Stimulated activated CD4-positive, alpha-beta T cell treated with anti-CD3 and anti-CD28 coated beads, TNF-alpha, amount 100 ng/mL, for 4 hours (primary cell): ENCODE measurements at places on chromosomes 5 and 9.

DNA sequence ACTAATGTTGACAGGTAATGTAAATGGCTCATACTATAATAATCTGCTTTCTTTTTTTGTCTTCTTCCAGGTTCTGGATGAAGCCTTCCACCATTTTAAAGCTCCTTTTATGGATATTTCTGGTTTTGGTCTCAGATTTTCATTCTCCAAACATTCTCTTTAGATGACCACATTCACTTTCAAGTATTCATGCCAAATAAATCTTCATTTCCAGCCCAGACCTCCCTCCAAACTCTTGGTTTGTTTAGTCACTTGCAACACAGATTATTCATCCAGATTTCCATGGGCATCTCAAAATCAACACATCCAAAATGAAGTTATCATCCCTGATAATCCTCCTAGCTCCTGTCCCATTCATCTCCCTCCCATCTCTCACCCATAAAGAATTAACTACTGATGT is 40.3 kb upstream of the SVEP1 start:
- no peak for DNase-seq

DNA sequence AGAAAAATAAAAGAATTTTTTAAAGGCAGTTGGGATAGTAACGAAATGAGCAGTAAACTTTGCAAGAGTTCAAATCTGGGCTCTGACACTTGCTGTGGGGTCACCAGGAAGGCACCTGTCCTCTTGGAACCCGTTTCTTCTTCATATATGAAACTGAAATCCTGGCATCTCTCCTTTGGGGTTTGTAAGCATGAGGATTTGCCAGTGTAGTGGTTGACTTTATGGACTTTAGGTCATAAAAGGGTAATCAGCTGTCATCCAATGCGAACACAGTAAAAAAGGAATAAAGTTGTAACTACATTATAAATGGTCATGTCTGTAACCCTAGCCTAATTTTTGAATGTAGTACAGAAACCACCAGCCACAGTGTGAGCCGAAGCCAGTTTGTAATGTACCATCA is 1.3 kb downstream of the RAB14 start:
- DNase-seq: no peak

GRCh38 chr9:98584059-98584458 is 124.7 kb downstream of the GABBR2 start:
- no peak for DNase-seq

GRCh38 chr5:93676704-93677103 is 64.7 kb downstream of the POU5F2 start:
- DNase-seq: no peak

- no peak for DNase-seq
These were observed 279.0 kb downstream of the GLIS3 start for GRCh38 chr9:4020755-4021296.

GRCh38 chr5:132076202-132076830 is 2.7 kb downstream of the CSF2 start:
- no peak for DNase-seq

- DNase-seq: no peak
These were observed 17.8 kb downstream of the DMRT1 start for GRCh38 chr9:859251-859650.

GRCh38 chr5:125874717-125875116 is 548.5 kb upstream of the GRAMD2B start:
- DNase-seq: no peak

- no peak for DNase-seq
These were observed 16.4 kb downstream of the PAIP2 start for GRCh38 chr5:139358064-139358463.

GRCh38 chr5:68873198-68873597 is 220.6 kb upstream of the SLC30A5 start:
- no peak for DNase-seq

- no peak for DNase-seq
These were observed 78.4 kb upstream of the DAB2 start for GRCh38 chr5:39503155-39503554.

GRCh38 chr5:78003919-78004318 is 227.8 kb upstream of the TBCA start:
- no peak for DNase-seq

DNA sequence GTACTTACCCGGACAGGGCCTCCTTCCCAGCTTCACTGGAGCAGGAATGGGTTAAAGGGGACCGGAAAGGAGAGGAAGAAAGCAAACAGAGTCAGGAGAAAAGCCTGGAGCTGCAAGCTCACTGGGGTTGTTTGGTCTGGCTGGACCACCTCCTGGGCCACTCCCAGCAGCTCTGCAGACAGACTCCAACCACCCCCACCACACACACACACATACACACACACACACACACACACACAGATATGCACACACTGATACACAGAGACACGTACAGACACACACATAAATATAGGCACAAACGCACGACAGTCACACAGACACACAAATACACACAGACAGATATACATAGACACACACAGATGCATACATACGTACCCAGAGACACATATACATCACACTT is 34.9 kb upstream of the SYNPO start:
- no peak for DNase-seq

DNA sequence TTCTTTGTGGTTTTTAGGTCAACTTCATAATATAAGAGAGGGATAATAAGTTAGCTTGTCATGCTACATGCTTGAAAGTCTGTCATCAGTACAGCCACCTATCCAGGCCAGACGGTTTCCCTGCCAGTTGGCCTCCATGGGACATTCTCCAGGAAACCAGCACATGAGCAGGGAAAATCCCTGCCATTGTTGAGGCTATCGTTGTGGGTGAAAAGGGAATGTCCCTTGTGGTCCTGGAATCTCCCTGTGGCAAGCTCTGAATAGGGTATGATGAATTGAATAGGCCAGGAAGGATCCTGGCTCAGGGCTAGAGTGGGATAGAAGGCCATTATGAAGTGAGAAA is 12.3 kb downstream of the F2RL1 start:
- DNase-seq: no peak

- no peak for DNase-seq
These were observed 26.8 kb upstream of the DUSP1 start for GRCh38 chr5:172797771-172798191.

- DNase-seq: no peak
These were observed 437.0 kb upstream of the TRPC7 start for GRCh38 chr5:136802383-136802782.

DNA sequence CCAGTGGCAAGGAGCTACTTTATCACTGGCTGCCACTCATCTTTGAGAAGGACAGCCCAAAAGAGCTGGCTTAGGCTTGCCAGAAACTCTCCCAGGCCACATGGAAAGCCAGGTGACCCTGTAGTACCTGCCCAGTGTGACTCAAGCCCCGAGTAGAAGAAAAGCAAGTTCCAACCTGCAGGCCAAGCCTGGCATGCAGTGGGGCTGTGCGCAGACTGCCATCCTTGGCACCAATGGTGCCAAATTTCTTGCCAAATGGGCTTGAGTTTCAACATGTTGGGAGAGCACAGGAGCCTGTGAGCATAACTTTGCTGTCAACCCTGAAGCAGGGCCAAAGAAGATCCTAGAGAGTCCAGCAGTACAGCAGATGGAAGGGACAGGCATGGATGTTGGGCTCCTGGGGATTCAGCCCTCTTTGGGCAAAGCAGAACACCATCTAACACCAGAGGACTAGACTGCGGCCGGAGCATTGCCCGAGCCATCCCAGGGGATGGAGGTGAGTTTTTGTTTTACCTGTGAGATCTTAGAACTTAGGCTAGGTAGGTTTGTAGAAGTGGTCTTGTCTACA is 27.3 kb upstream of the SHB start:
- DNase-seq: no peak

DNA sequence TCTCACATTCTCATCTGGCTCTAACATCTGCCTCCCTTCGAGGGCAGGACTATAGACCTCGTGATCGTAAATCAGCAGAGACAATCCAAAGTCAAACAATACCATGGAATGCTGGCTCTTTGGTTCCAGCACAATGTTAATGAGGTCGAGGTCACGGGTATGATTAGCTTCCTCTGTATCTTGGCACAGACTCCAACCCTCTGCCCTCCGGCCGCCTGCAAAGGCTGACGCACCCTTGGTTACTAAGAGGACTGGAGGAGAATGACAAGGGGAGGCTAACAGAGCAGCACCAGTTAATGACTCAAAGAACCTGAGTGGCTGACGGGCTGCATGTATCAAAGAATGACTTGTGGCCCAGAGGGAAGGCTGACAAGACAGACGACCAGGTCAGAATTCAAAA is 10.1 kb downstream of the LHFPL2 start:
- no peak for DNase-seq

DNA sequence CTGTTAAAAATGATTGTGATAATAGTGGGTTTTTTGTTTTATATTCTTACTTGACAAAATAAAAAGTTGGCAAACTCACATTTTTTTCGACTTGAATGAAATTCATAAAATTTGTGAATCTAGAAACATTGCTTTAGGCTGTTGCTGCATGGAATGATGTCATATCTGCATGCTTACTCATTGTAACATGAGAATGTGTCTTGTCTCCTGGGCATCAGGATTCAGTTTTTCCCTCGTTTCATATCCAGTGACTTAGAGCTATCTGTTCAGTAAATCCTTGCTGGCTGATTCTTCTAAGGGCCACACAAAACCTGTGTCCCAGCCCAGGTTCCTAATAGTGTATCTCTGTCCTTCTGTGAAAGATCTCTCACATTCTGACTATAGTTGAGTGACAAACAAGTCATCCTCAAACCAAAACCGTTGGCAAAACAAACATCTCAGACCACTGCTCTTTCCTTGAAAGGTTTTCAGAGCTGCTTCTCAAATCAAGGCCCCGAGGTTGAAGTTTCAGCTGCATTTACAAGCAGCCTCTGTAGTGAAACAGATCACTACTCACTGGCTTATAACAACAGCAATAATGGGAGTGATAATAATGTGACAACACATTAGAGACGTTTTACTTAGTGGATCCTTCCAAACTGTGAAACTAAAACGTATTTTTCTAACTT is 95.0 kb downstream of the NPR3 start:
- no peak for DNase-seq

- DNase-seq: no peak
These were observed 1013.4 kb upstream of the COX7C start for GRCh38 chr5:85604378-85604777.

DNA sequence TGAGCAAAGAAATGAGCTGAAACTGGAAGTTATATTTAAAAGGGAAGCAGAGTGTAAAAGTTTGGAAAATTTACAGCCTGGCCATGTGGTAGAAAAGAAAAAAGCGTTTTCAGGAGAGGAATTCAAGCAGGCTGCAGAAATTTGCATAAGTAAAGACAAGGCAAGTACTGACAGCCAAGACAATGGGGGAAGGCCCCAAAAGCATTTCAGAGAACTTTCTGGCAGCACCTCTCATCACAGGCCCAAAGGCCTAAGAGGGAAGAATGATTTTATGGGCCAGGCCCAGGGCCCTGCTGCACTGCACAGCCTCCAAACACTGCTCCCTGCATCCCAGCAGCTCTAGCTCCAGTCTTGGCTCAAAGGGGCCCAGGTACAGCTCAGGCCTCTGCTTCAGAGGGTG is 169.7 kb downstream of the GLIS3 start:
- DNase-seq: no peak

DNA sequence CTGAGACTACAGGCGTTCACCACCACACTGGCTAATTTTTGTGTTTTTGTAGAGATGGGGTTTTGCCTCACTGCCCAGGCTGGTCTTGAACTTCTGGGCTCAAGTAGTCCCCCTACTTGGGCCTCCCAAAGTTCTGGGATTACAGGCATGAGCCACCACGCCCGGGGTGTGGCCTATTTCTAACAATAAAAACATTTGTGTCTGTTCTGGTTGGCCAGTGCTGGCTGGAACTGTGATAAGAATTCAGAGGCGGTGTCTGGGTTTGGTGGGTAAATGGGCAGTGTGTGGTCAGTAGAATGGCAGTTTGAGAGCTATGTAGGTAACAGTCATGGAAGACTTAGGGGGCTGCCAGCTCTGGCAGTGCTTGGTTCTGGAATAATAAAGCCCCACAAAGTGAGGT is 46.9 kb upstream of the SYNPO start:
- DNase-seq: no peak

DNA sequence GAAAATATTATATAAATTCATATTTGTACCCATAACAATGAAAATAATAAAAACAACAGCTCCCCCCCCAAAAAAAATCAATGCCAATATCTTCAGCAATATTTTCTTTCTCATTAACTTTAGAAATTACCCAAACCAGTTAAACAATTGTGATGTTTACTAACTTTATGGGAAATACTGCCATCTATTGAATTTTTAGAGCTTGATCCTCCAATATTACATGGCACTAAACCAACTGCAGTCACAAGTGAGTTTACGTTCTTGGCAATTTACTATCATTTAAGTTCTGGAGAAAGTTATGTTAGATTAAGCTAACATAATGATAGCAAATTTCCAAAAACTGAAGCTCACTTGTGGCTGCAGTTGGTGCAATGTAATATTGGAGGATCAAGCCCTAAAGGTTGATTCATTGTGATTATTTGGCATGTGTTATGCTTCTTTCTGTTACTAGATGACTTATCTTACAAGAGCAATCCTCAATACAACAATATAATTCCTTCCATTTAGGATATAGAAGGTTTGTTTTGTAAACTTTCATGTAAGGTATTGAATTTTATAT is 379.5 kb downstream of the CDH18 start:
- no peak for DNase-seq

DNA sequence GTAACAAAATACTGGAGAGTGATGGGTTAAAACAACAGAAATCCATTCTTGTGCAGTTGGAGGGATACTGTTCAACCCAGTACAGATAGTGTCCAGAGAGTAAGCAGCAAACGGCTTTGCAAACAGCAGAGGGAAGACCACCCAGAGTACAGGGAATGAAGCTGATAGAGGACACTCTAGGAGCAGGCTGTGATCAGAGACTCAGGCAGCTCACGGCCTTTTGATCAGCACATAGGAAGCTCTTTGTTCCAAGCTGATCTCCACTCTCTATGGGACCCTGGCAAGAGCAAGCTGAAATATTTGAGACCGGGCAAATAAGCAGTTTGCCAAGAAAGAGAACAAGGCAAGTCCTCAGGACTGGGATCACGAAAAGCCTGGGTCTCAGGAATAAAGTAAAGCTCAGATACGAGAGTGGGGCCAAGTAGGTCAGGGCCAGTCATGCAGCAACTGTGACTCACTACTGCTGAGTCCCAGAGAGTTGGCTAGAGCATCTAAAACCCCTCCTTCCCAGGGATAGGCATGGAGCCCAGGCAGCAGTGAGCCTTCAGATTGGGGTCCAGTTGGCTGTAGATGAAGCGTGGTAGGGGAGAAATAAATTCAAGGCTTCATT is 52.4 kb downstream of the MELK start:
- no peak for DNase-seq

- no peak for DNase-seq
These were observed 31.5 kb upstream of the FREM1 start for GRCh38 chr9:14941501-14942405.

GRCh38 chr9:119095072-119095471 is 274.2 kb downstream of the BRINP1 start:
- DNase-seq: no peak
